ENCODE measurements at places on chromosomes 3 and 15. TPM values are rescaled to one million over a fixed set of nuclear protein-coding genes. Genes with fewer than 3 reads are reported as not detected.

ST6GAL1 gene
- total RNA-seq, result 10.0 TPM

MESP2 gene
- not detected for total RNA-seq

SLCO2A1 gene
- total RNA-seq, result 7.5 TPM

PRSS50 gene
- 0.16 TPM for total RNA-seq

NECTIN3 gene
- total RNA-seq, result 31.4 TPM

LSMEM2 gene
- not detected for total RNA-seq

DNA sequence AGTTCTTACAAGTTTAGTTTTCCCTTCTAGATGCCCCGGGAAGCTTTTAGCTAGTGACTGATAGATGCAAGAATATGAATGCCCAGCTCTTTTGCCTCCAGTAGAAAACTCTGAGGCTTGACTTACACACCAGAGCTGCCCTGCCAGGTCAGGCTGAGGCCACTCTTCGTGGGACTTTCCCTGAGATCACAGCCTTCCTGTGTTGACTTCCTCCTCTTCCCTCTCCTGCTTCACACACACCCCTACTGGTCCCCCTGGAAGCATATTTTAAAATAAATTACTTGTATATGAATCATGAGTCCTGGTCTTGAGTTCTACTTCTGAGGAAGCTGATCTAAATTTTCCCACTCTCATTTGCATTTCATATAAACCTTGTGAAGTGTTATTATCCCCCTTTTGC lies 413.7 kb downstream of the PDCD6IP start:
- H3K27me3 ChIP-seq, result no peaks in the 10 kb centered on the region
- no peak for DNase-seq
- peaks cover 30% of the 10 kb centered on the region for H3K4me1 ChIP-seq

GRCh38 chr3:111299192-111299615 lies 227.6 kb downstream of the NECTIN3 start:
- DNase-seq, result no peak
- no peak overlapping the region for H3K27ac ChIP-seq
- no peaks in the 10 kb centered on the region for H3K4me1 ChIP-seq
- H3K4me3 ChIP-seq, result no peak overlapping the region

DNA sequence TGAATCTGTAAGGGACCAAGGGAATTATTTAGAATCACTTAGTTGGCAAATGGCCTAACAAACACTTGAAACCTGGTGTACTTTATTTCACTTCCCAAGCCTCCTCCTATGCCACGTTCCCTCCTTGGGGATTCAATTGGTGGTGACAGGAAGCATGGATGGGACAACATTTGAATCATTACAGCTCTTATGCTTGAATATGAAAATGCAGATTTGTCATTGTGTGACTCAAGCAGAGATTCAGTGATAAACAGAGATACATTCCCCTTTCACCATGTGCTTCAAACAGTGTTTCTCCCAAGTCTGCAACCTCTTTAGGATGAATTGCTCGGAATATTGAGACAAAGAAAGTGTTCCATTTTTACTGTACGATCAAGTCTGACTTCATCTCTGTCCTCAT lies 32.7 kb upstream of the MED12L start:
- no peaks in the 10 kb centered on the region for H3K27me3 ChIP-seq
- H3K4me3 ChIP-seq, result no peak overlapping the region
- H3K36me3 ChIP-seq, result no peaks in the 10 kb centered on the region

- H3K27ac ChIP-seq, result no peak overlapping the region
- no peak for DNase-seq
- no peaks in the 10 kb centered on the region for H3K36me3 ChIP-seq
- H3K4me1 ChIP-seq, result no peaks in the 10 kb centered on the region
Observed at GRCh38 chr3:144586382-144586781, 614.8 kb downstream of the DIPK2A start.
